ENCODE measurements at places on chromosomes 2 and 18.

GRCh38 chr2:40401896-40402295 is 50.0 kb downstream of the SLC8A1 start:
- DNase-seq, result no peak

- DNase-seq, result no peak
Observed at GRCh38 chr2:224518806-224519580, 66.2 kb downstream of the CUL3 start.

GRCh38 chr2:6359964-6360363 is 505.7 kb downstream of the CMPK2 start:
- DNase-seq, result no peak

GRCh38 chr2:161445097-161445496 is 29.0 kb downstream of the TBR1 start:
- no peak for DNase-seq

GRCh38 chr2:26327291-26328272 is 18.4 kb upstream of the SELENOI start:
- no peak for DNase-seq

DNA sequence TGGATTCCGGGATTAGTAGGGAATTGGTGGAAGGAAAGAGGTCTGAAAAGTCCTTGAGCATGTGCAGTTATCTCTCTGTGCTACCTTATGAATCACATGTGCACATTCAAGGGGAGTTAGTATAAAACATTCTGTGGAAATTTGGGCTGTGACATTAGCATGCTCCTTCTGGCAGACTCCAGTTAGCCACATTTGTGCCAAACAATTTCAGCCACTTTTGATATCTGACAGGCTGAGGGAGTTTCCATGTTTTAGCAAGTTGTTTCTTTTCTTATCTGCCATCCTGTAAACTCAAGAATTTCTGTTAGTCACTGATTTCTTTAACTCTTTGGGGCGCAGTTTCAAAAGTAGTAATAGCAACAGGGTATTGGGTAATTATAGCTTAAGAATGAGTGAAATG is 28.3 kb upstream of the GYPC start:
- DNase-seq, result no peak

Data from stimulated activated CD8-positive, alpha-beta memory T cell treated with anti-CD3 and anti-CD28 coated beads, Interleukin-4, amount 100 ng/mL, for 1 hour (primary cell).